ENCODE measurements at places on chromosomes 12 and 14.
A peak's percentile ranks its signal among the peaks of the same experiment; 100 is the strongest.

GRCh38 chr12:131732-132495 is 65.3 kb downstream of the IQSEC3 start:
- DNase-seq, result no peak

DNA sequence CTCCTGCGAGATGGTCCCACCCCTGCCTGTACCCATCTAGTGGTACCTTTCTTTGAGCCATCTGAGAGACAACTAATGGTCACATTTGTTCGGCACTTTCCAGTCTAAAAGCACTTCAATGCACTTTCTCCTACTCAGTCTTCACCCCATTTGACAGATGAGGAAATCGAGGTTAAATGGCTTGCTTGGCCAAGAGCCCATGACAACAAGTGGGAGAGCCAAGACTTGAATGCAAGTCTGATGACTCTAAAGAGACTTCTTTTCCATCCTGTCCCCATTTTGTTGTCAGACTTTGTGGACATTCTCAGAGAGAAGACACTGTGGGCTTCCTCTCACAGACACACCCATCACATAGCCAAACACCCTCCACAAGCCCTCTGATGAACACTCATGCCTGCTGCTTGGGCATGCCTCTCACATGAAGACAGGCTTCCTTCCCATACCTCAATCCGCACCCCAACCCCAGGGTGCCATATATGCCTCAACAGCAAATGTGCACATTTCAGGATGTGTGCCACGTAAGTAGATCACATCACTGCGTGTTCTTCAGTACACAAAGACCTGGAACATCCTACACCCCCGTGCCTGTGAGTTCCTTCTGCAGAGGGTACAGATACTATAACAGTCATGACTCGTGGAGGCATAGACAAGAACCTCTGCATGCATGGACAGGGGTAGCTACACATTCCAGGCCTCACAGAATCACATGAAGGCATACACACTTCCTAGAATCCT is 805 bp downstream of the MYH7 start:
- DNase-seq, result no peak

- DNase-seq, result no peak
Observed at GRCh38 chr12:80353254-80353653, 90.8 kb upstream of the PTPRQ start.

- no peak for DNase-seq
Observed at GRCh38 chr12:90979019-90979418, 24.0 kb upstream of the CCER1 start.

DNA sequence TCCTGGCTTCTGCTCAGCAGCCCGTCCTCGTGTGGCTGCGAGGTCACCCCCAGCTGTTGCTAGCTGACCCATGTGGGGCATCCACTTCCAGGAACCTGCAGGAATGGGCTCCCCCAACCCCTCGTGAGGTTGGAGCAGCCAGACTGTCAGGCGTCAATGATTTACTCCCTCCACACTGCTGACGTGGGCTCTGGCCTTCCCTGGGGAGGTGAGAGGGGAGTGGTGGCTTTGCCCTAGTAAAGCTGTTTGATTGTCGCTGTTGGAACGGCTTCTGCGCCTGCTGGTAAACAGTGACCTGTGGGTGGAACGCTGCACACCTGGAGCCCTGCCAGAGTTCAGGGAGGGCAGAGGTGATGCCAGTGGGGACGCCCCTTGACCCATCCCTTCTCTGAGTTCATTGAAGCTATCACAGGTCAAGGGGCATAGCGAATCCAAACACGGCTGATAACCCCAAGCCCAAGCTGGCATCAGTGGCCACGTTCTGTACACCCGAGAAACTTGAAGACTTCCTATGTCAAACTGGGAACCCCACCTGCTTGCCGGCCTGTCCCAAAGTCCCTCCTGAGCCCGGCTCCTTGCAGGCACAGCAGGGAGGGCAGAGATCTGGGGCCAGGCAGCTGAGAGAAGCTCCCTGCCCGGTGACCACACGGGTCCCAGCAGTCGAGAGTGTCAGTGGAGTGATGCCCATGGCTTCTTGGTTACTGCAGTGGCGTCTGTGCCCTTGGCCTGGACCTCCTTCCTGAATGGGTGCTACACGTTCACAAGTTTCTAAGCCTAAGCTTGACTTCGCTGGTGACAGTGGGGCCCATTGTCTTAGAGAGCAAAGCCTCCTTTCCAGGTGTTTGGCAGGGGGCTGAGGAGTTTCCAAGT is 2.7 kb downstream of the ASPG start:
- no peak for DNase-seq

- no peak for DNase-seq
Observed at GRCh38 chr12:48861111-48861510, 4.6 kb downstream of the RND1 start.

- no peak for DNase-seq
Observed at GRCh38 chr14:67510836-67511235, 22.3 kb upstream of the PLEKHH1 start.

GRCh38 chr12:108099073-108099472 is 30.0 kb upstream of the WSCD2 start:
- DNase-seq, result peak; percentile 19

- DNase-seq, result no peak
Observed at GRCh38 chr14:74514471-74514941, 20.9 kb downstream of the ISCA2 start.

DNA sequence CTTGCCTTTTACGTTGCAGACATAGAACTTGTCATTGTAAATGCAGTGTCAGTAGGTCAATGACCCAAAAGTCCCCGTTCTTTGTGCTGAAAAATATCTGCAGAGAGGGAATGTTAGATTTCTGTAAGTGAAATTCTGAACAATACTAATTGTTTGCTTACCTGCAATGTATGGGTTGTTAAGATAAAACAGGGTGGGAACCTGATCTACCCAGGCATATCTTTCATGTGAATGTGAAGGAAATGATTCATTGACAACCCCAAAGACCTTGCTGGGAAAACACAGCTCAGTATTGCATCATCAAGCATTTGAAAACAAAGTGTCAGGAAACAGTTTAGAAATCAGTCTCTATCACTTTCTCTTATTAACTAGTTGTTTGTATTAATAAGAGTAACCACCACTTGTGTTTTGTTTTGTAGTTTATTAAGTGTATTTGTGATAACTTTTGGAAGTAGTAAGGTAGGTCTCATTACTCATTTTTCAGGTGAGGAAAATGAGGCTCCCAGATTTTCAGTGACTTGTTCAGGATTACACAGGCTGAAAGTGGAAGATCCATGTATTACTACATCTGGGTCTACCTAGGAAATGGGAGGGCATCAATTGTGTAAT is 57.9 kb upstream of the SLC38A2 start:
- DNase-seq, result peak; percentile 13

- no peak for DNase-seq
Observed at GRCh38 chr14:50357753-50358395, 38.8 kb downstream of the CDKL1 start.

DNA sequence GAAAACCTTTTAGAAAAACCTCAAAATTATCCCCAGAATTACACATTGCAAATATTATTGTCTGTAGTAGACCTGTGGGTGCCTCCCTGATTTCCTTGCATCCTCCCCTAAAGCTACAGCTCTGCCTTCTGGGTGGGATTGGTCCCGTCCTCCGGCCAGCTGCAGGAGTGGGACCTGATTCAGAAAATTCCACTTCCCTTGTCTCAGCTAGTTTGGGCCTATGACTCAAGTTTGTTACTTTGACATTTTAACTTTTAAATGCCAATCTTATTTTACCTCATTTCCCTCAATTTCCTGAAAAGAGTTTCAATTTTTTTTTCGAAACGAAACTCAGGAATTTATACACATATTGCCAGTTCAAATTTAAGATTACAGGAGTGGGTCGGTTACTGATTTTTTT is 13.2 kb upstream of the SLC41A2 start:
- DNase-seq, result no peak

- DNase-seq, result no peak
Observed at GRCh38 chr12:82966001-82966559, 279.4 kb downstream of the TMTC2 start.

DNA sequence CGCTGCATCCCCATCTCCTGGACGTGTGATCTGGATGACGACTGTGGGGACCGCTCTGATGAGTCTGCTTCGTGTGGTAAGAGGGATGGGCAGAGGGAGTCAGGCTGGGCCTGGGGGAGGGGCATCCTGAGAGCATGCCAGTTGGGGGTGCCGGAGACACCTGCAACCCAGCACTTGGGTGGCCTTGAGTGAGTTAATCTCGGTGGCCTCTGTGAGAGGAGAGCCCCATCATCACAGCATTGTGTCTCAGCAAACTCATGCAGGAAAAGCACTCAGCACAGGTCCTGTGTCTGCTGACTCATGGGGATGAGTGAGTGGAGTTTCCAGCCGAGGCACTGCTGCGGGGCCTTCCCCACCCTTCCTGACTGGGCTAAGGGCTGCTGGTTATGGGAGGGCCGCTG is 19.6 kb upstream of the LRP1-AS start:
- no peak for DNase-seq

GRCh38 chr14:59103396-59103795 is 85.1 kb upstream of the DAAM1 start:
- no peak for DNase-seq

- DNase-seq, result no peak
Observed at GRCh38 chr12:47576289-47576945, 129.4 kb downstream of the RPAP3 start.

GRCh38 chr14:51981218-51981854 is 8.0 kb upstream of the RTRAF start:
- no peak for DNase-seq

DNA sequence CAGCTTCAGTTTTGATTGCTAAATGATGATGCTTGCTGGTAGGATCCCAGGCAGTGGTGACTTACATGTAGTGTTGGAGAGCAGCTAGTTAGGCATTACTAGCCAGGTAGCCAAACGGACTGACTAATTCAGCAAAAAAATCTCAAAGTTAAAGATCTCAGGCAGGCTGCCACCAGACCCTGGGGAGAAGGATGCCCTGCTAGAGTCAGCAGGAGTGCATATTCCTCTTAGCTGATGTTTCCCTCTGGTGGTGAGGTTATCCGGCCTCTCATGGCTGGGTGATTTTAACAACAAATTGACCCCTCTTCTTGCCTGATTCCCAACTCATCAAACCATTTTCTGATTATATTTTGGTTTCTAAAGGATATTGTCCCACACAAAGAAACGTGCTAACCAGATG is 2.8 kb downstream of the EFS start:
- no peak for DNase-seq

DNA sequence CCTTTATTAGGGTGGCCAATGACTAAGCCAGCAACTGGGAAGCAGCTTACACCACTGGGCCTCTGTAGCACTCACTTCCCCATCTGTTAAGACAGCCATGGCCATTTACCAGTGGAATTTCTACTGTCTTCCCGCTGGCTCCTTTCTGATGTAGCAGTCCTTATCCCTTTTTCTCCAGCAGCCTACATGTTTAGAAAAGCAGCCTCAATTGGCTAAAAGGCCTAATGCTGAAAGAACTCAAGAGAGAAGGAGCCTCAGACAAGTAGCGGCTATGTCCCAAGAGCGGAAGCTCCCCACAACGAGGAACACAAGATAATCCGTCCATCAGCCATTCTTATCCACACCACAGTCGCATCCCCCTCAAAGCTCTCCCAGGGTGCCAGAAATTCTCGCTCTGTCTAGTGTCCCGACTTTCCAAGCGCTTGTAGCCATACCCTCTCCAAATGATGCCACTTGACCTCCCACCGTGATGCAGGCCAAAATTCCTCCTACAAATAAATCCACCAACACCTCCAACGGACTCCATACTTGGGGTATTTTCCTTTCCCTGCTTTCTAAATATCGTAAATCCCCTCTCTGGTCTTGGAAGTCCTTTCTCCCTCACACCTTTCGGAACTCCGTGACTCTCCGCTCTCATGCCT is 624 bp downstream of the M6PR start:
- DNase-seq, result peak; percentile 21

GRCh38 chr12:130932061-130932930 is 21.4 kb upstream of the ADGRD1 start:
- no peak for DNase-seq

- no peak for DNase-seq
Observed at GRCh38 chr12:4956054-4956453, 46.3 kb downstream of the KCNA1 start.

DNA sequence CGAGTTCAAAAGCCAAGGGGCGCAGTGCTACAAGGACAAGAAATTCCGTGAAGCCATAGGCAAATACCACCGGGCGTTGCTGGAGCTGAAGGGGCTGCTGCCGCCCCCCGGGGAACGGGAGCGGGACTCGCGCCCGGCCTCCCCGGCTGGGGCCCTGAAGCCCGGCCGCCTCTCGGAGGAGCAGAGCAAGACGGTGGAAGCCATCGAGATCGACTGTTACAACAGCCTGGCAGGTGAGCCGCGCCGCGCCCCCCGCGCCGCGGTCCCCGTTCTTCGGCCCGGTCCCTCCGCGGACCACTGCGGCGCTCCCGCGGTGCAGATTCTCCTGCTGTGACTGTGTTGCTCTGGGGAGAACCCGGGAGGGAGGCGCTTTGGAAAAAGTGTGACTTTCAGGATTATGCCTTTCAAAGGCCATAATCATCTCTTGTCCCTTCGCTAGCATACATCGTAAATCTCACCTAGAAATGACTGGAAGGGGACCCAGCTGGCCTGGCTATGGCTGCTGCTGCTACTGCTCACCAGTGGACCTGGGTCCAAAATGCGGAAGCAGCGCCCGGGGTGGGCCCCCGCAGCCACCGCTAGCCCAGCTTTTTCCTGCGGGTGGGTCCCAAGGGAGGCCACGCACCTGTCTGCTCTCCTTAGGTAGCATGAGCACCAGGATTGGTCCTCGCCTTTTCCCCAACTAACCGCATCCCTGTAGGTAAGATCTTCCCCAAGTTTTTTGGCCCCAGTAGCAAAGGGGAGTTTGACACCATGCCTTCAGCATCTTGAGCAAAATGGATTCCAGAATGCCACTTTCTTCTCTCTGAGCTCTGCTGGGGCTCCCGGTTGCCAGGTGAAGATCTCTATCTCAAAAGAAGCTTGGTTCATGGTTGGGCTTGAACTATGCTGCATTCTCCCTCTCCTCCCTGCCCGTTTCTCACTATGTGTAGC is 853 bp downstream of the TTC9 start:
- no peak for DNase-seq

- no peak for DNase-seq
Observed at GRCh38 chr12:26401874-26402273, 206.5 kb downstream of the SSPN start.

- no peak for DNase-seq
Observed at GRCh38 chr12:76945867-76946266, 67.0 kb upstream of the CSRP2 start.

DNA sequence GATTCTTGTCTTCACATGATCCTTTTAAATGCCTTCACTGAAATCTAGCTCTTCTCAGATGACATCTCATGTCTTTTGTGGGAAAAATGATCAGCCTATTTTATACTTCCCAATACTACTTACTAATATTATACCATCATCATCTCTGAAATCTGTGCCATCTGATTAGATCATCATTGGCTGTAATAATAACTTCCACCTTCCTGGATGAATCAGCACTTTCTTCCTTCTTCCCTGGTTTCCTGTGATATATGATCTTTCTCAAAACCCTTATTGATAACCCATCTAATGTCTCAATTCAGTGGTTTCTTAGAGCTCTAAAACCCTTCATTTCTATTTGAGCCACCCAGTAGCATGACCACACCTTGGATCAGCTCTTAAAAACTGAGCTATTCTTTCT is 30.9 kb downstream of the GPR137C start:
- DNase-seq, result no peak

DNA sequence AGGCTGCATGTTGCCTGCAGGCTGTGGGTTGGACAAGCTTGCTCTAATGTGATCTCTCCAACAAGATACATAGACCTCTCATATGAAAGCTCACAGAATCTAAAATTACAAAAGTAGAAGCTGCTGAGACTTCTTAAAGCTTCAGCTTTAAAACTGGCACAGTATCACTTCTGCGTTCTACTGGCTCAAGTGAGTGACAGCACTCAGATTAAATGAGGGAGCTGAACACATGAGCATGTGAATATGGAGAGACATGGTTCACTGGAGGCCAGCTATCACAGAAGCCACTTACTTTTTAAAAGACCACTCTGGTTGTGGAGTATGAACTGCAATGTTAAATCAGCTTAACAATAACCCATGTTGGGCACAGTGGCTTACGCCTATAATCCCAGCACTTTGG is 29.1 kb upstream of the ANO6 start:
- no peak for DNase-seq

Data from CD4-positive, alpha-beta T cell treated with Interleukin-21 for 1 hour (primary cell).